ENCODE measurements at places on chromosomes 5 and 9.

- peak; percentile 78 for DNase-seq
Observed at GRCh38 chr5:149550268-149550583, 1.0 kb downstream of the CSNK1A1 start.

DNA sequence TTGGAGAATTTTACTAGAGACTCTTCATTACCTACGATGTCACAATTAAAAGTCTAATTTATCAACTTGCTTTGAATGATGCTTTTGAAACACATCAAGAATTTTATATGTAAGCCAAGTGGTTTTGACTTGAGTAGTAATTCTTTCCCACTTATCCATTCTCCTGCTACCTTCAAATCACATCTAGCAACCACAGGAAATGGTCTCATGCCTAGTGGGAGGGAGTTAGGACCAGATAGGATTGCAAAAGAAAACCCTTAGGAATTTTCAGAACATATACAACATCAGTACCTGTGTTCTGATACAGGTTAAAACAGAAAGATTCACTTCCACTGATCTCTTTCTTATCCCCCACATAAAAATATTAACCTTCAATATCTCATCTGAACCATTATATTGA is 260.4 kb downstream of the CWC27 start:
- no peak for DNase-seq

DNA sequence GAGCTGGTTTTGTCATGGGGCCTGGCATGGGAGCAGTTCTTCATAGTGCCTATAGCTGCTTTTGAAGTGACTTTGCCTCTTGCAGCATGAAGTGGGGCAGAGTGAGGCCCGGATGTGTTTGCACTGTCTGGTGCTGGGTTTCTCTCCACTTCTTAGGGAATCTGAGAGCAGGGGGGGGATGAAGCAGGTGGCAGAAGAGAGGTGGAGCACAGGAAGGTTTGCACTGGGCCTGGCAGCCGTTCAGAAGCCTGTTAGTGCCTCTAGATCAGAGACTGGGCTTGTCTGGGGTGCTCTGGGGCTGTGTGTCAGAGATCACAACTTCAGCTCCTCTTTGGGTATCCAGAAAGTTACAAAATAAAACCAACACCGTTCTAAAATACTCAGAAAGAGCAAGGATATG is 18.4 kb downstream of the USP20 start:
- DNase-seq = no peak

DNA sequence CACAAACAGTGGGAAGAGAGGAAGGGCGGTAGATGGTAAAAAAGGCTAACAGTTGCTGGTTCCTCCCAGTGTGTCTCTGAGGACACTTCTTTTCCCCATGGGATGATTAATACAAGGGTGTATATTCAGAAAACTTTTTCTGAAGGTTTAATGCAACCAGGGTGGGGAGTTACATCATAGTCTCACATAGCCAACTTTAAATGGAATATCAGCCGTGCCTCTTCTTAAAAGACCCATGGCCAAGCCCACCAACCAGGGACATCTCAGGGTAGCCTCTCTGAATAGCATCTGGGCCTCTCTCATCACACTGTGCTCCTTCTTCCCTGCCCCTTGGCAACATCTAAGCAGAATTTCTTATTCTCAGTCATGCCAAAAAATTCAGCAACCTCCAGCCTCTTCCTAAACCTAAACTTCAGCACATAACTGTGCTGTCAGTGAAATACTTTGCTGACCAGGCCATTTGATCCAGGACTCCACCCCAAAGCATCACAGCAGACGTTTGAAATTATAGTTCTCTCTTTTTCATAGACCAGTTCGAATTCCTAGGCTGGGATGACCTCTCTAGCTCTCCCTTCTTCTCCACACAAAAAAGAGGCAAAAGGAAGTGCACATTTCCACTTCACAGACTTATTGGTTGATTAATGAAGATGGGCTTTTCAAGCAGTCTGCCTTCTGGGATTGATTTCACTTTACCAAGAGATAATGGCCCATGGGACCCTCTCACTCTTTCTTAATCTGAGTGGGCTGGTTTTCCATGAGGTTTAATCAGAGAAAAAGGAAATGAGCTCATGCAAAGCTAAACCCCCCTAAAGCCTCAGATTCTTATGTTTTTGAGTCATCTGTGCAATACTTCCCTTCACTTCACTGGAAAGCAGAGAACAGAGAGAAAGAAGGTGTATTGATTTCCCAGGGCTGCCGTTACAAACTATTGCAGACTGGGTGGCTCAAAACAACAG is 85.1 kb upstream of the RAI14 start:
- DNase-seq = peak; percentile 49

GRCh38 chr9:126238415-126238814 is 88.2 kb upstream of the MVB12B start:
- no peak for DNase-seq

GRCh38 chr5:55917402-55918086 is 66.4 kb downstream of the IL31RA start:
- DNase-seq = no peak

DNA sequence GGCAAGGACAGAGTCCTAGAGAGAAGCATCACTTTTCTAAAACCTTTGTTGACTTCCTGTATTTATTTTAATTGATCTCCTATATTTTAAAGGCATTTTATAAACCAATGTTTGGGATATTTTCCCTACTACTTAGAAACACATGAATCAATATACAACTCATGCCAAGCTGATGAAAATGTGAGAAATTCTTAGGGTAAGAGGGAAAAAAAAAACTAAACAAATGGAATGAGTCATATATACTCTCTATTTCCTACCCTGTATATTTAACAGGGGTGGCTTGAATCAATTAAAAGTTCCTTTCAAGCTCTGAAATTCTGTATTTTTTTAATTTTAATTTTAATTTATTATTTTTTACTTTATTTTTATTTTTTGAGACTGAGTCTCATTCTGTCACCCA is 19.6 kb downstream of the BAAT start:
- DNase-seq = no peak
